ENCODE measurements at places on chromosomes 16 and 17.
A peak's percentile ranks its signal among the peaks of the same experiment; 100 is the strongest.

DNA sequence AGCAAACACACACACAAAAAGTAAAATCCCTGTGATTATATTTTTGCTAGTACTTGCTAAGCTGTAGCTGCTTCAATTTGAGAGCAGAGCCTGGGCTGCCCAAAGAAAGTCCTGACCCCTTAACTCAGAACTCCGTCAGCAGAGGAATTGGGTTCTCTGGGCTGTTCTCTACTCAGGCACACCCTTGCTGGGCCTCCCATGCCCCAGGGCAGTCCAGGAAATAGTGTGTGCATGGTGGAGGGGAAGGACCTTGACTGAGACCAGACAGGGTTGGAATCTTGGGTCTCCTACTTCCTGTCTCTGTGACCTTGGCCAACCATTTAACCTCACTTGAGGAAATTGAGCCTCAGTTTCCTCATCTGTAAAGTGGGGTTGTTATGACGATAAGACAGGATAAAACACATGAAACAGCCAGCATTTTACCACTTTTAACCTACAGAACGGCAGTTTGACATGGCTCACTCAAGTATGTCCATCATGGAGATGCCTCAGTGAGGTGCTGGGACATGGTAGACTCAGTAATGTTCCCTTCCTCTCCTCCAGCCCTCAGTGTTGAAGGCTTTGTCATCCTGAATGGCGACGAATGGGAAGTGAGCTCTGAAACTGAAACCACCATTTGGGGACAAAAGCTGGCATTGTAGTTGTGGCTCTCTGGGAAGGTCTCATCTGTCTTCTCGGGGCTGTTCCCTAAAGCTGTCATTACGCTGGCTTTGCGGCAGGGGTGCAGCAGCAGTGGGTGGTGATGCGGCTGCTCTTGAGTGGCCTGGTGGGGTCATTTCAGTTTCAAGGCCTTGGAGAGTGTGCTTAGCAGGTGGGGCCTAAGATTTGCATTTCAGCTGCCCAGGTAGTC lies 74.9 kb downstream of the CMIP start:
- DNase-seq = peak; percentile 35

DNA sequence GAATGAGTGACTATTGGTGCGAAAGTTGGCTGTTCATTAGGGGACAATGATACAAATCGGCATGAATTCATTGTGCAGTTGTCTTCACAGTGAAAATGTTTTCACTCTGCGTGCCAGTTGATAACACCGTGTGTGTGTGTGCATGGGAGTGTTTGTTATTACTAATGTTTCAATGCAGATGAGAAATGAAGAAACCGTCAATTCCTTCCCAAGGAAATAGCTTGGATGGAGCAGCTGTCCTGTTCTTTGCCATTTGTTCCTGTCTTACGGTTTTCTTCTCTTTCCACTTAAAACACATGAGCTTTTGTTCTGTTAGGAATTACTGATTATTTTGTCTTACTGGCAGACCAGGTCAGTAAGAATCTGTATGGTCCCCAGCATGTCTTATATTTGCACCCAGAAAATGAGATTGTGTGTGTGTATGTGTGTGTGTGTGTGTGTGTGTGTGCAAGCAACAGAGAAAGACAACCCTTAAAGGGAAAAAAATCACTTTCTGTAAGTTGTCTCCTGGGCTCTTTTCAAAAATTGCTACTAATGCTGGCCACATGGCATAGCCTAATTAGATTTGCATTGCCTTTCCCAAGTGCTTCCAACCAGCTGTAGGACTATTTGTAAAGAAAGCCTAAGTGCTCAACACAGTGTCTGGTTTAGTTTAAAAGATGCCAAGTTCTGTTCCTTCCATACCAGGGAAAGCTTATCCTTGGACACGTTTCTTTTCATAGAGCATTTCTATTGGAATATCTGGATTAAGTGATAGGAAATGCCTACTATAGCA lies 23.8 kb downstream of the SHISA9 start:
- DNase-seq = no peak

- DNase-seq = no peak
Observed at GRCh38 chr17:50096758-50097157, 1.6 kb downstream of the PDK2 start.

- peak; percentile 98 for DNase-seq
Observed at GRCh38 chr16:64440421-64440831, 681.4 kb downstream of the CDH11 start.

DNA sequence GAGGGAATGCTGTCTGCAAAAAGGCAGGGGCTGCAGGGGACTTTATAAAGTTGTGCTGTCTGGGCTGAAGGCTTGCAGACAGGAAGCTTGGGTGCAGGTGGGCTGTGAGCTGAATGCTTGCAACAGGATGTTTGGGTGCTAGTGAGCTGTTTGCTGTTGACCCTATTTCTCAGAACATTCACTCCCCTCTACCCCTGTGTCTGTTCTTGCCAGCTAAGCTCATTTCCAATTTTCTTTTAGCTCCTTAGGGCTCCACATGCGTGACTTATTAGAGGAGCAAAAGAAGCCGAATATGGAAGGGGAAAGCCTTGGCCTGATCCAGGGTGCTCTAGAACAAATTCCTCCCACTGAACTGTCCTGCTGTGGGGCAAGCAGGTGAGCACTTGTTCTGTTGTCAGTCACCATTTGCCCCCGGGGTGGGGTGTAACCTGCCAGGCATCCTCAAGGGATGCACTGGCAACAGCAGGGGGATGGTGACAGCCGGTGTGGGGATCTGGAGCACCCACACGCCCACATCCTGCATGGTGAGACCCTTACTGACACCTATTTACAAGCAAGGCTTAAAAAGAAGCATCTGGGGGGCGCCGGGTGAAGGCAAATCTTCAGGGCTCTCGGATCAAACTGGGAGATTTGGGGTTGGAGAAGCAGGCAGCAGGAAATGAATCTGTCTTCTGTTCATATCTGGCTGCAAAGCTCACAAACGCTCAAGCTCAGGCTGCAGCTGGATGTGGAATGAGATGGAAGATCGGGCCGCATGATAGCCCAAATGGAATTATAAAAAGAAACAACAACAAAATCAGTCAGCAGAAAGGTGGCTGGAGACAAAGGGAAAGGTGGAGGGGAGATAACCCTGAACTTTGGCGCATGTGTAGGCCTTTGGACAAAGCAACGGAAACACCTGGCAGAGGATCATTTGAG lies 21.1 kb upstream of the NUP93 start:
- DNase-seq = no peak
